Right lobe of liver (tissue), 6 donors: ENCODE measurements at places on chromosomes 16 and 17. TPM values are rescaled to one million over a fixed set of nuclear protein-coding genes. Genes with fewer than 3 reads are reported as not detected.

- peak; percentile 65 for DNase-seq
Measured at GRCh38 chr16:2339521-2340484, 725 bp downstream of the ABCA3 start.

DNA sequence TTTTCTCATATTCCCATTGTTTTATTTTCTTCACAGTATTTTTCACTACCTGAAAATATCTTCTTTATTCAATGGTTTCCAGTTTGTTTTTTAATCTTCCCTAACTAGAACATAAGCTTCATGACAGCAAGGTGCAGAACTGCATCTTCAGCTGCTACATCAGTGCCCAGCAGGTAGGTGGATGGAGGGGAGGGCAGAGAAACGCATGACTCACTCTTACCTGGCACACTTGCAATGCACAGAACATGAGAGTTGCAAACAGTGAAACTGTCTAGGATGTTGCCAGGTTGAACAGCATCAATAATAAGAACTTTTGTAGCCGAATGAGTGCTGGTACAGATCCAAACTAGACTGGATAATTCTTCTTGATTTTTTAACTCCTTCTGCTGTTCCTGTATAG is 127.1 kb downstream of the SPAG9 start:
- no peak for DNase-seq

DNA sequence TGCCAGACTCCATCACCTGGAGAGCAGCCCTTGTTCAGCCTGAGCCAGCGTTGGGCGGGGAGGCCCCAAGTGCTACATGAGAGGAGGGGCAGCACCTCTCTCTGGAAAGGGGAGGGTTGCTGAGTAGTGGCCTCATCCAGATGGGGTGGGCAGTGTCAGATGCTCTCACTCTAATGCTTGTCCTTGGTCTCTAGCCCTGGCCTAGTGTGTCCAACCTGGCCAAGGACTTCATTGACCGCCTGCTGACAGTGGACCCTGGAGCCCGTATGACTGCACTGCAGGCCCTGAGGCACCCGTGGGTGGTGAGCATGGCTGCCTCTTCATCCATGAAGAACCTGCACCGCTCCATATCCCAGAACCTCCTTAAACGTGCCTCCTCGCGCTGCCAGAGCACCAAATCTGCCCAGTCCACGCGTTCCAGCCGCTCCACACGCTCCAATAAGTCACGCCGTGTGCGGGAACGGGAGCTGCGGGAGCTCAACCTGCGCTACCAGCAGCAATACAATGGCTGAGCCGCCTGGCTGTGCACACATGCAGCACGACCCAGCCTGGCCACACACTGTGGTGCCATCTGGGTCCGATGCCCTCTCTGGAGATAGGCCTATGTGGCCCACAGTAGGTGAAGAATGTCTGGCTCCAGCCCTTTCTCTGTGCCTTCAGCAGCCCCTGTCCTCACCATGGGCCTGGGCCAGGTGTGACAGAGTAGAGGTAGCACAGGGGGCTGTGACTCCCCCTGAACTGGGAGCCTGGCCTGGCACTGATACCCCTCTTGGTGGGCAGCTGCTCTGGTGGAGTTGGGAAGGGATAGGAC is 4.3 kb downstream of the CTRL start:
- DNase-seq: no peak

- DNase-seq: no peak
Measured at GRCh38 chr16:21570676-21571017, 28.7 kb upstream of the METTL9 start.

DNA sequence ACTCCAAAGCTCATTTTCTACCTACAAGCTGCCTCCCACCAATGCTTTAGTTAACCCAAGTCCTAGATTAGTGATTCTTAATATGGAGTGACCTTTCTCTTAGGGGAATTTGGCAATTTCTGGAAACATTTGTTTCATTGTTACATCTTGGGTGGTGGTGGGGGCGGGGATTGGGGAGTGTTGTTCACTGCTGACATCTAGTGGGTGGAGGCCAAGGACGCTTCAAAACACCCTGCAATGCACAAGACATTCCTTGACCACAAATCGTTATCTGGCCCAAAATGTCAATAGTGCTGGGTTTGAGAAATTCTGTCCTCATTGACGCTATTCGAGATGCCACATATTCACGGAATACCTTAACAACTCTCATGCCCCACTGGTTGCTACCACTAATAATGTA is 282.9 kb downstream of the RBFOX1 start:
- no peak for DNase-seq

DNA sequence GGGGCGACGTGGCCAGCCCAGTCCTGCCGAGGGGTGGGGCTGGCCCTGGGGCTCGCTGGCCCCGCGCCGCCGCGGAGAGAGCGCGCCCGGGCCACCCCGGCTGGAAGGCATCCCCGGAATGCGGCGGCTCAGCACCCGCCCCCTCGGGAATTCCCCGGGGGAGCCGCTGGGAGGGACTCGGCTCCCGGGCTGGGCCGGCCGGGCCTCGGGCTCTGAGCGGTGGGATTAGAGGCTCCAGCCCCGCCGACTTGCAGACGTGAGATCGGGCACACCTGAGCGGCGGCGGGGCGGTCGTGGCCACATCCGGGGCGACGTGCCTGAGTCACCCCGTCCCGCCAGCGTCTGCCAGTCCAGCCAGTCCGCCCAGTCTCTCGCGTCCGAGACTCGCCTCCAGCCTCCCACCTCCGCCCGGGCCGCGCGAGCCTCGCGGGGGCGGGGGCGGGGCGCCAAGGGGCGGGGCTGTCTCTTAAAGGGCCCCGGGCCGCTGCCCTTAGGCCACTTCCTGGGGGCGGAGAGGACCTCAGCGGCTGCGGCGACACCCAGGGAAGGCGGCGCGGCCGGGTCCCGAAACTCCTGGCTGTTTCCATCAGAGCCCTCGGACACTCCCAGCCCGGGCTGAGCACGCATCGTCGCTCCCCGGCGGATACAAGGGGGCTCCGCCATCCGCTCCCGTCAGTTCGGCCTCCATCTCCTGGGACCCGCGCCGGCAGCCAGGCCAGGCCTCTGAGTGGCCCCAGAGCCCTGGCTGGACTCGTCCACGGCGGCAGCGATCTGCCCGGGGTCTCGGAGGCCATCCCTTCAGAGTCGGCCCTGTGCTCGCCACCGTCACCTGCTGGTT is at the start of gene KCTD11:
TSS of gene KCTD11 (plus strand) at position 498 of the 838 bp plus-strand sequence.
- peak; percentile 93 for DNase-seq

- DNase-seq: no peak
Measured at GRCh38 chr16:62966626-62967025, 930.4 kb upstream of the CDH8 start.

- DNase-seq: peak; percentile 2
Measured at GRCh38 chr17:65088621-65089360, 32.3 kb upstream of the GNA13 start.

TBC1D10B gene
- total RNA-seq: 12.3 TPM
